NCI-H460 (cell line): ENCODE measurements at places on chromosomes 7 and 10. TPM values are rescaled to one million over a fixed set of nuclear protein-coding genes. Genes with fewer than 3 reads are reported as not detected.

The EEF1AKMT2 gene
- total RNA-seq, result 44.3 and 44.7 TPM in 2 replicates

The PRPF18 gene
- 18.9 and 28.2 TPM in 2 replicates for total RNA-seq

The MAT1A gene
- 0.02 and 0.61 TPM in 2 replicates for total RNA-seq

The GATA3 gene
- total RNA-seq, result 0.12 and 0.23 TPM in 2 replicates

The MSMB gene
- total RNA-seq, result not detected in 2 replicates

The ADAM22 gene
- 3.3 and 3.6 TPM in 2 replicates for total RNA-seq

The NEBL gene
- total RNA-seq, result 11.4 and 13.0 TPM in 2 replicates

The AGR2 gene
- 650 and 769 TPM in 2 replicates for total RNA-seq

The HOXA4 gene
- total RNA-seq, result 0.57 and 0.61 TPM in 2 replicates

The SEPTIN7 gene
- total RNA-seq, result 189 and 233 TPM in 2 replicates

The ARHGAP22 gene
- 3.0 and 3.6 TPM in 2 replicates for total RNA-seq

The CALHM1 gene
- total RNA-seq, result not detected in 2 replicates

The GSTO2 gene
- 75.4 and 86.5 TPM in 2 replicates for total RNA-seq

The SRI gene
- total RNA-seq, result 114 and 127 TPM in 2 replicates

The FLNC gene
- 0.57 and 0.69 TPM in 2 replicates for total RNA-seq

The IFIT1B gene
- not detected in 2 replicates for total RNA-seq

The HOXA9 gene
- 5.1 and 7.8 TPM in 2 replicates for total RNA-seq

The CLEC2L gene
- total RNA-seq, result not detected in 2 replicates

The ZRANB1 gene
- total RNA-seq, result 27.6 and 30.5 TPM in 2 replicates

The PPP1R17 gene
- total RNA-seq, result not detected in 2 replicates

The PTER gene
- total RNA-seq, result 32.0 and 36.0 TPM in 2 replicates

The ZNF33B gene
- total RNA-seq, result 7.1 and 11.4 TPM in 2 replicates

The PRLHR gene
- not detected in 2 replicates for total RNA-seq

The UPK3B gene
- 0.15 TPM in 1 of 2 replicates, not detected in the other for total RNA-seq

The FAM25G gene
- not detected in 2 replicates for total RNA-seq

The STAG3 gene
- total RNA-seq, result 0.05 TPM in 1 of 2 replicates, not detected in the other

The CCL24 gene
- total RNA-seq, result not detected in 2 replicates

The LRRTM3 gene
- total RNA-seq, result not detected in 2 replicates

The AMZ1 gene
- 0.12 TPM in 1 of 2 replicates, not detected in the other for total RNA-seq

The TRPV5 gene
- total RNA-seq, result not detected in 2 replicates

The LIPN gene
- total RNA-seq, result not detected in 2 replicates

The MINDY4 gene
- 3.6 and 4.0 TPM in 2 replicates for total RNA-seq

The HOGA1 gene
- total RNA-seq, result 1.4 TPM in 2 replicates

The EVX1 gene
- total RNA-seq, result 0.12 TPM in 1 of 2 replicates, not detected in the other

The TMEM196 gene
- total RNA-seq, result not detected in 2 replicates
